Cerebellar nuclear complex (tissue), 1 donor: ENCODE measurements at places on chromosomes 11 and 22.

DNA sequence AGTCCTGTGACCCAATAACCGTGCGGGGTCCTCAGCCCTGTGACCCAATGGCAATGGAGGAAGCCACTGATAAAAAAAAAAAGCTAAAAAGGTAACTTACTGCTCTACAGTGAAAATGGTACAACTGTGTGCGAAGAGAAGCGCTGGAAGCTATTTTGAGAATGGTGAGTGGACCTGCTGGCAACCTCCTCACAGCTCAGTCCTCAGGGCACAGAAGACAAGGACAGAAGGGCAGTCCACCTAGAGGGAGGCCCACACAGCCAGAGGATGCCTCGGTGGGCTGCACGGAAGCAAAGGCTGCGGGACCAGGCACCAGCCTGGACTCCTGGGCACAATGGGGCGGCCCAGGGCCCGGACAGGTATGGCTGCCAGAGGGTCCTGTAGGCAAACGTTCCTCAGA lies 35.6 kb downstream of the BRD1 start:
- no peak for DNase-seq

DNA sequence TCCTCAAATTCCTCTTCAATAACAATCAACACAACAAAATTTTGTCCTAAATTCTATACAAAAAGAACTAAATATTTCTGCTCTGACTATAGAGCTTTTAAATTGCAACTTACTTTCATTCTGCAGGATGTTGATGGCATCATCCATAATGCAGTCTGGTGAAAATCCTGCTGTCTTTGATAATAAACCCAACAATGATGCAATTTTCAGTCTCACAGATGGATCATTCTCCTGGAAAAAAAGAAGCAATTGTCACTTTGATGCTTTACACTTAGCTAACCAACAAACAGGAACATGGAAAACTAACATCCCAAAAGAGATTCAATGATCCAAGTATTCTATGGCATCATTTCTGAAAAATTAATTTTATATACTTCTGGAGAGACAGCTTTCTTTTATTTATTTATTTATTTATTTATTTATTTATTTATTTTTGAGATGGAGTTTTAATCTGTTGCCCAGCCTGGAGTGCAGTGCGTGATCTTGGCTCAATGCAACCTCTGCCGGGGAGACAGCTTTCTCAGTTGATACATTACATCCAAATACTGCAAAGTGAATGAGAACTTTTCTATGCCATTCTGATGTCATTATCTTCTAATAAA lies 13.0 kb downstream of the INTS4 start:
- no peak for DNase-seq

DNA sequence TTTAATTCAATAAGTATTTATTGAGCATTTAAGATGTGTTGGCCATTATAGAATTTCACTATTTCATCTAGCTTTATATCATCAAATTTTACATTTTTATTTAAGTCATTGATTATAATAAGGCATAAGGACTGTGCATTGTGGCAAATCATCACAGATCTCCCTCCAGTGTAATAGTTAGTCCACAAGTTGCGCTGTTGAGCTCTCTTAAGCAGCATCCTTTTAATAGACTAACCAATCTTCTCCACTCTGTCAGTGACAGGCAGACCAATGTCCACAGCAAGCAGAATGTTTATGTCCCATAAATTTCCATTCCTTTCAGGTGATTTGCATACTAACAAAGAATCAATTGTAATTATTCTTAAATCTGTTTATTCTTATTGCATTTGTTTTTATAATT lies 595.3 kb upstream of the CCDC90B start:
- no peak for DNase-seq

DNA sequence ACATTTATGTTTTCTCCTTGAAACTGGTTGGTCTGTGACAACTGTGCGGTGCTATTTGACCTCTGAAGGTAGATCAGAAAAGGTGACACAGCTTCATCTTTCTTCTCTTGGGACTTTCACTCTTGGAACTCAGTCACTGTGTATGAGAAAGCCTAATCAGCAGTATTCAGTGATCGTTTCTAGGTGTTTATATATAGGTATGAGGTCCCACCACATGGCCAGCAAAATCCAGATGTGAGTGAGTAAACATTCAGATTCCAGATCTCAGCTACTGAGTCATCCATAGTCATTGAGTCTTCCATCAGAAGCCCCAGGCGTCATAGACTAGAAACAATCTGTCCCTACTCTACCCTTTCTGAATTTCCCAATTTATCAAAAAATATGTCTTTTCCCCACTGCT lies 117.3 kb upstream of the CTSC start:
- no peak for DNase-seq

DNA sequence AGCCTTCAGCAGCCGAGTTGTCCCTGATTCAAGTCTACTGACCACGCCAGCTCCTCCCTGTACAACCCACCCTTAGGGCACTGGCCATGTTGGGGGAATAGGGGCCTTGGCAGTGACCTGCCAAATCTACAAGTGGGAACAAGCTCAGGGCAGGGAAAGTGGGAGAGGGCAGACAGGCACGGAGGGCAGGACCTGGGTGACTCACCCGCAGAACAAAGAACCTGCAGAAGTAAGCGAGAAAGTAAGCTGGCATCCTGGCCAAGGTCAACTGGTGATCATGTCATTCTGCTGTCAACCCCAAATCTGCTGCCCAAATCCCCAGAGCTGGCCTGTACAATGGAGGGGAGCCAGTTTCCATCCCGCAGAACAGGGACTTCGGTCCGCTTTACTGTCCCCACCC lies 7.9 kb upstream of the SCGB1A1 start:
- no peak for DNase-seq

GRCh38 chr22:22590136-22590891 lies 31.2 kb upstream of the PRAME start:
- DNase-seq, result no peak

DNA sequence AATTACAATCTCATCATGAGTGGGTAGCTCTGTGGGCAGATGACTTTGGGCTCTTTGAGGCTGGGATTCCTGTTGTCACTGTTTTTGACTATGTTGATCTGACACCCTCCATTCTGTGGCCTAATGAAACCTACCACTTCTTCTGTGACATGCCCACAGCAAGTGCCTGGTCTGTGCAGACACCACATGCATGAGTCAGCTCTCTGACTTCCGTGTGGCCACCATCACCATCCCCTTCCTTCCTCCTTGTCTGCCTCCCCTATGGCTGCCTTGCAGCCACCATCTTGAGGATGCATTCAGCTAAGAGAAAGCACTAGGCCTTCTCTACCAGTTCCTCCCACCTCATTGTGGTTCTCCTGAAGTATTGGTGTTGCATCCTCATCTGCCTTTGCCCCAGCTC lies 15.3 kb upstream of the OR10V1 start:
- no peak for DNase-seq

DNA sequence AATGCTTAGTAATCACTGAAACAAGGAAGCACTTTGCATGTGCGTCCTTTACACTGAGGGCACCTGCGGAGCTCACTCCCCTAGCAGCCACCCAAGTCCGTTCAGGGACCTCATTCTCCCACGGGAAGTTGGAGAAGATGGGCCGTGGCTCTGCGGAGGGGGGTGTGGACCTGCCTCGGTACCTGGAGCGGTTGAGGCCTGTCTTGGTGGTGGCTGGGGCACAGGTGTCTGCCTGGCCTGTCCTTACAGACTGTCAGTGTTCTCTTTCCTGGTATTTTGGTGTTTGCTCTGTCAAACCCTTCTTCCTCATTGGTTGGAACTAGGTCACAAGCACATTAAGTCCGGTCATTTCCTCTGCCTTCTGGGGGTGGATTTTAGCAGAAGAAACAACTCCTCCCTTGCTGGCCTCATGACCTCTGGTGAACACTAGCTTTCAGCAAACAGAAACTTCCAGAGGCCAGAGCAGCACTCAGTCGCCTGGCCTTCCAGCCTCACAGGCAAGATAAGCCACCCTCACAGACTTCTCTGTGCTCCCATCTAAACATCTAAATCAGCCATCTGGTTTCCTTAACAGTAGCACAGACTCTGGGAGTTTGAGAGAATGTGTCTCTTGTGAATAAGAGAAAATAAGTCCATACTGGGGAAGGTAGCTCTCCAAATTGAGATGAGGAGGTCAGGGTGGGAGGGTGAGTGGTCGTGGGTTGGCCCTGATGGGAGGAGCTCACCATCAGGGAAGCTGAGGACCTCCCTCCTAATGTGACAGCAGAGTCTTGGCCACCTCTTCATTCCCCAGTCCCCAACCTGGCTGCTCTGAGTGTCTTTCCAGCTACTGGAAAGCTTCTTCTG lies 8.6 kb downstream of the SNAP29 start:
- no peak for DNase-seq

- DNase-seq, result no peak
These were observed 43.7 kb downstream of the GDPD5 start for GRCh38 chr11:75481922-75482606.

- DNase-seq, result no peak
These were observed 994.0 kb upstream of the FAT3 start for GRCh38 chr11:91230647-91231046.

DNA sequence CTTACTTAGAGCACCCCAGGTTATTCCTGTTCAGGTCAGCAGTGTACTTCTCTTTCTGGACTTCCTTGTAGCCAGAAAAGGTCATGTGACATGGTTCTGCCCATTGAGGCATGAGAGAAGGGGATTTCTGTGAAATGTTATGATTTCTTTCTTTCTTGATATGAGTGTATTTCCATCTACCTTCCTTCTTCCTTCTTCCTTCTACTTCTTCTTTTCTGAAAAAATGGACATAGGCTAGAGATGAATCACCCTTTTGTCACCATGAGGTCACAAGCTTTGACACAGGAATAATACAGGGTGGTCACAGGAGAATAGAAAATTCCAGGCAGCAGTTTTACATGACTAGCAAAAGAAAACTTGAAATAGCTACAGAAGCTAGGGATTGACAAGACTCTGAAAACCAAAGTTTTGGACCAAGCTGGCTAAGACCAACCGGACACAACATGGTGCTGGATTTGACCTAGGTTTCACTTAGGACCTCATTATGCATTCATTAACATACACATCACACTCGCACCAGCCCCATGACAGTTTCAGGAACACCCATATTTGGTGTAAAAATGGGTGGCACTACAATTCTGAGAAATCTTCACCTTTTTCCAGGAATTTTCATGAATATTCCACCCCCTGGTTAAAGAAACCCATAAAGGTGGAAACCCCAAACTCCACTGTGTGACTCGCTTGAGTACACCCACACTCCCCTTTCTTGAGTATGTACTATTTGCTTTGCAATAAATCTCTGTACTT lies 21.2 kb upstream of the MAP6 start:
- no peak for DNase-seq

DNA sequence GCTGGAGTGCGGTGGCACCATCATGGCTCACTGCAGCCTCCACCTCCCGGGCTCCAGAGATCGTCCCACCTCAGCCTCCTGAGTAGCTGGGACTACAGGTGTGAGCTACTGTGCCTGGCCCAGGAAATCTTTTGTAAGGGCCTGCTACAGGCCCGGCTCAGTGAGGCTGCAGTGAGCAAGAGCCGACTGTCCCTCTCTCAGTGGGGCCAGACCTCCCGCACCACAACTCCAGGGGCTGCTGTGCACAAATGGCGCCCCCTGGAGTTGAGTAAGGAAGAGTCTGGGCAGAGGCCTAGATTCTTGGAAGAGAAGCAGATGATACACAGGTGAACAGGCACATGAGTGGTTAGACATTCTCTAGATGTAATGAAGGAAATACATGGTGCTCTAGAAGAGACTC lies 7.0 kb downstream of the SERHL2 start:
- DNase-seq, result no peak

- no peak for DNase-seq
These were observed 145.0 kb upstream of the THY1 start for GRCh38 chr11:119567688-119568582.

GRCh38 chr11:76205252-76206076 lies 838 bp downstream of the WNT11 start:
- DNase-seq, result no peak

GRCh38 chr11:47131136-47131535 lies 45.5 kb downstream of the ARFGAP2 start:
- DNase-seq, result no peak

- no peak for DNase-seq
These were observed 23.7 kb downstream of the PDHX start for GRCh38 chr11:34940026-34940677.

DNA sequence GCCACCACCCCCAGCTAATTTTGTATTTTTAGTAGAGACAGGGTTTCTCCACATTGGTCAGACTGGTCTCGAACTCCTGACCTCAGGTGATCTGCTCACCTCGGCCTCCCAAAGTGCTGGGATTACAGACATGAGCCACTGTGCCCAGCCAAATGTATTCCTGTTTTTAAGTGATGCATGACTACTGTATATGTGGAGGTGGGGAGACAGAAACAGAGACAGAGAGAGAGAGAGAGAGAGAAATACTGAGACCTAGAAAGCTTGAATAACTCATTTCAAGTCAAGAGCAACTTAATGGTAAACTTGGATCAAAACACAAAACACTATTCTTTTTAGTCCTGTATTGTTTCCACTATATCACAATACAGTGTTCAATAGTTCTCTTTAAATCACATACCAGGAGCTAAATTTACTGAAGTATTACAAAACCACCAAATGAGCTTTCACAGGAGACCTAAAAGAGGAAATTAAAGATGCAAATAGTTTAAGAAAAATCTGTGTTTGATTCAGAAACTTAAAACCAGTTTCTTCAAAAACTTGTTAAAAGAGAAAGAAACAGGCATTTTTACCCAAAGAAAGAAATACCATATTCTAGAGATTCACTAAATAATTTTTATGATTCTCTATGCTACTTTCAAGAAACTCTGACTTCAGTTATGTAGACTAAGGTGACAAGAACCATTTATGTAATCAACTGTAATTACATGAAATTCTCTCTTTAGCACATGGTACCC lies 188.7 kb downstream of the ETS1 start:
- no peak for DNase-seq

- no peak for DNase-seq
These were observed 47.7 kb downstream of the TST start for GRCh38 chr22:36971341-36972125.

DNA sequence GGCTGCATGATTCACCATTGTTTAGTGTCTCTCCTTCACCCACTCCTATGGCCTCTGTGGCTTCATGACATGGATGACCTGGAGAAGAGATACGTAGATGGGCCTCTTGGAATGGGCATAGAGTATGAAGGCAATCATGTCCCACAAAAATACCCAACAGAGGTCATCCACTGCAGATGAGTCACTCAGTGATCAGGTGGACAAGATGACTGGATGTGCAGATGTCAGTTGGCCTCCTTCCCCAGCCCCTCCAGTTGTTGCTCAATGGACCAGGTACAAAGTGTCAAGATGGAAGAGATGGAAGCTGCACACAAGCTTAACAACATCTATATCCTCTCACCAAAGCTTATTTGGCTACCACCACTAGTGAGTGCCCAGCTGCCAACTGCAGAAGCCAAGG lies 41.0 kb upstream of the CLPB start:
- DNase-seq, result no peak

DNA sequence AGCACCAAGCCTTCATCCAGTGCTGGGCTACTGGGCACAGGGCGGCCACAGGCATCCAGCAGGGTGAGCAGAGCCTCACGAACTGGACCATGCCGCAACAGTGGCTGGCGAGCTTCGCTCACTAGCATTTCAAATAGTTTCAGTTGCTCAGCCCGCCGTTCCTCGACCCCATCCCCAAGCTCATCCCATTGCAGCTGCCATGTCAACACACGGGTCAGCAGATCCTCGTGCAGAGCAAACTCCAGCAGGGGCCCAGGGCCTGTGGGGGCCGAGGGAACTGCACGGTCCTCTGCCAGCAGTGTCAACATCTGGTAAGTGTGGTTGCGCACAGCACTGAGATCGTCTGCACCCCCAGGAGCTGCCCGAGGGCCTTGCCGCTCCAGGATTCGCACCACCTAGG lies 10.6 kb downstream of the FHIP1B start:
- no peak for DNase-seq
